ENCODE measurements at places on chromosomes 11 and 22.

DNA sequence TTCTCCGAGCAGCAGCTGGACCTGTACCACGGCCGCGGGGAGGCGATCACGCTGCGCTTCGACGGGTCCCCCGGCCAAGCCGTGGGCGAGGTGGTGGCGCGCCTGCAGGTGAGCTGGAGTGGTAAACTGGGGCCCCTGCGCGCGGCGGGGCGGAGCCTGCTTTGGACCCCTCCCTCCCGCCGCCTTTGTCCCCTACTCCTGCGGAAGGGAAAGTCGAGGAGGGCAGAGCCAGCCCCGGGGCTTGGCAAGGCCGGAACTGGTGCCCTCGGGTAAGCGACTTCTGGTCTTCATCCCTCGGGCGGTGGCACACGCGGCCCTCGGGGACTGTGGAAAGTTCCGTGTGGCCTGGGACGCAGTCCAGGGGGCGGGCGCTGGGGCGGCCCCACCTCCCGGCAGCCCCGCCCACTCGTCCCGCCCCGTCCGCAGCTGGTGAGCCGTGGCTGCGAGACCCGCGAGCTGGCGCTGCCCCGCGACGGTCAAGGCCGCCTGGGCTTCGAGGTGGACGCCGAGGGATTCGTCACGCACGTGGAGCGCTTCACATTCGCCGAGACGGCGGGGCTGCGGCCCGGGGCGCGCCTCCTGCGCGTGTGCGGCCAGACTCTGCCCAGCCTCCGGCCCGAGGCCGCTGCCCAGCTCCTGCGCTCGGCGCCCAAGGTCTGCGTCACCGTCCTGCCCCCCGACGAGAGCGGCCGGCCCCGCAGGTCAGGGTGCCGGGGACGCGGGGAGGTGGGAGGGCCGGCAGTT is 9.2 kb downstream of the SIPA1 start:
- DNase-seq = peak; percentile 38

DNA sequence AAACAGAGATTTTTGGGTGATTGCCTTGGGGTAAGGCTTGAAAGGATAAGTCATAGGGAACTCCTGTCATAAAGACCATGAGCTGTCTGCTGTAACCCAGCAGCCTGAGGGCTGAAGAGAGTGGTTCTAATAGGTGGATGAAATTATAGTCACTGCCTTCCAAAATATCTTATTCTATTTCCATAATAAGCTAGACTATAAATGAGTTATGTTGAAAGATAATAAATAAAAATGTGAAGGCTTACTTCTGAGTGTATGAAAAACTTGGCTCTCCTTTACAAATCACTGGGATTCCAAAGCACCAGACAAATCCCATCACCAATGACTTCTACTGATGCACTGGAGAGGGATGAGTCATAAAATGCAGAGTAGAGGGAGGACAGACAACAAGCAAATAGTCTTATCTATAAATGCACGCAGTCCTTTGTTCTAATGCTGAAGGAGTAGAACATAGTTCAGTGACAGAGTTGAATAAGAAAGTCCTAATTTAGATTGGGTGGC is 775.0 kb upstream of the LRRC4C start:
- DNase-seq = no peak

GRCh38 chr22:49883294-49883640 is 29.6 kb downstream of the ZBED4 start:
- no peak for DNase-seq

DNA sequence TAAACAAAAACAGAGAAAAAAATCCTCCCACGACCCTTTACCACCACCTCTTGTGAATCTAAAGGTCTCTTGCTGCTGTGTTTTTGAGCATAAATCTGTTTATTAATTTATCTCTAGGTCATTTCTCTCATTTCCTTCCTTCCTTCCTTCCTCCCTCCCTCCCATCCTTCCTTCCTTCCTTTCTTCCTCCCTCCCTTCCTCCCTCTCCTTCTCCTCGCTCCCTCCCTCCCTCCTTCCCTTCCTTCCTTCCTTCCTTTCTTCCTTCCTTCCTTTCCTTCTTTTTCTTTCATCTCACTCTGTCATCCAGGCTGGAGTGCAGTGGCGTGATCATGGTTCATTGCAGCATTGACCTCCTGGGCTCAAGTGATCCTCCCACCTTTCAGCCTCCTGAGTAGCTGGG is 13.5 kb upstream of the APOBEC3A start:
- no peak for DNase-seq

DNA sequence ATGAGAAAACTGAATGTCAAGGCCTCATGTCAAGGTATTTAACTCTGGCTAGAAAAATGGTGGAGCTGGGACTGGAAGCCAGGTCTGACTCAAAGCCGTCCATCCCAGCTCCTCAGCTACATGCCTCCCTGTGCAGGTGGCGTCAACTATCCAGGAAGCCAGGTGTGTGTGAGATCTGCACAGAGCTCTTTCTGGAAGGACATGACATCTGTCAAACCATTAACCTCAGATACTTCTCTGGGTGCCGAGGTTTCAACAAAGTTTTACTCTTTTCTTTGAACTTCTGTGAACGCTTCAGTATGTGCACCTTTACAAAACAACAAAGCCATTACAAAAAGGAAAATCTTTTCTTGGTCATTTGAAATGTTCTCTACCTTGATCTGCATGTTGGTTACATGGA is 7.0 kb upstream of the CASTOR1 start:
- DNase-seq = no peak

DNA sequence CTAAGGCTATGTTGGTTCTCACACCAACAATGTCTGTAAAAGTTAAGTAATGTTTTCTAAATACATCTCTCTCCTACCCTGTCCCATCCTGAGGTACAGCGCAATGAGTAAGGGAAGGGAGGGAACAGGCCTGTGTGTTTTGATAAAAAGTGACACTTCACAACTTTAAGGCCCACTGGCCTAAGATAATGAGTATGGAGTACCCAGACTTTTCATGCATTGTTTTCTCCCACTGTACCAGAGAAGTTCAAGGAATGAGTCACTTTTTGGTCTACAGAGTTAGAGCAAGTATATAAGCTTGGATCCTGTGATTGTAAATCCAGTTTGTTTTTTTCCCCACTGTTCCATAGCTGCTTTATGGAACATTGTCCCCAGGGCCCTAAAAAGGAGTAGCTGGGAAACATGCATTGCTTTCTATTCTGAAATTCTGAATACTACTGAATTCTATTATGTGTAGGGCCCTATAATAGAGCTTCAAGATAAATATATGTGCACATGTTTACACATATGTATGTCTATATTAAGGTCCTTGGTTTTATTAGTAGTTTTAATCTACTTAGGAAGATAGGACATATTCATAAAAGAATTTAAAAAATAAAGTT is 29.8 kb downstream of the KCNE3 start:
- DNase-seq = peak; percentile 20

DNA sequence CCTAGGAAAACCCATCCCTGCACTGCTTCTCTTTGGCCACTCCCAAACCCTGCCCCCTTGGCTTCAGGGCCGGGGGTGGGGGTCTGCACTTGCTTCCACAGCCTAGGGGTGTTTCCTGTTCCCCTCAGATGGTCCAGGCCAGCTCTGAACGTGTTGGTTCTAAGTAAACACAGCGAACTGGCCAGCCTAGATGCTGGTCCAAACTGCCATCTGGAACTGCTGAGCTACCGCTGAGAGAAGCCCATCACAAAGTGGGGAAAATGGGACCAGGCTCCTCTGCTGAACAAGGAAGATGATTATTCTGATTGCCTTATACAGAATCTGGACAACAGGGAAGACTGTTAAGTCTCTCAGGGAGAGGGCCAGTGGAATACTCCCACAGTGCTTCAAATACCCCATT is 23.5 kb upstream of the YPEL1 start:
- DNase-seq = no peak

GRCh38 chr11:132408877-132409276 is 1038.5 kb downstream of the NTM start:
- DNase-seq = no peak

DNA sequence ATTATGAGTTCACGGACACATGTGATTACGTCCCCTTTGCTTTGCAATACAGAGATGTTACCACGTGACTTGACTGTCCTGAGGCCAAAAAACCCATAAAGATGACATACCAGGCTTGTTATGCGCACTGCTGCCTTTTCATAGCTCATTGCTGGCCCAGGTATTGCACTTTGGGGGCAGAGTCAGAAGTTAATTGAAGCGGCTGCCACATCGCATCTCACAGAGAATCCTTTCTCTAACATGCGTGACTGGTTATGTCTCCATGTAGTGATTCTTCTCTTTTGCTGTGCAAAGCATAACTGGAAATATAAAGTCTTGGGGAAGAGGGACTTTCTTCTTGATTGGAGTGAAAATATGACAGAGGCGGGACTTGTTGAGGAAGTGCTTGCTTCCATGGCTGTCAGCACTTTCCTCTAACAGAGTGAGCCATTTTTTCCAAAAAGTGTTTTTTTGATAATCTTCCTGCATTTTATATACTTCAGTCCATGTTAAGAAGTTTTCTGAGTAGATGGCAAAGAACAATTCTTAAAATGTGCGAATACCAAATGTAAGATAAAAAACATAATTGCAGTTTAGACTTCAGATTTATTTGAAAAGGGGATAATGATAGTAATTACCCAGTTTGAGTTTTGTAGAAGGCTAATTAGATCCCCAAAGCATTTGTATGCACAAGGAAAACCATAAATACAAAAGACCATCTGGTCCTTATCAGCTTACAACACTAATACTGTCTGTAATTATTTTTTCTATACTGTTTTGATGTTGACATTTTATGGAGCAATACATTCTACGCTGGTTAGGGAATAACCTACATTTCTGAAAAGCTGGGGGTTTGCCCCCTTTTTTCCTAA is 324.6 kb upstream of the MTNR1B start:
- DNase-seq = no peak

GRCh38 chr11:128755564-128755963 is 61.7 kb downstream of the FLI1 start:
- no peak for DNase-seq

- DNase-seq = no peak
Observed at GRCh38 chr11:124801636-124802312, 1.6 kb upstream of the MSANTD2 start.

DNA sequence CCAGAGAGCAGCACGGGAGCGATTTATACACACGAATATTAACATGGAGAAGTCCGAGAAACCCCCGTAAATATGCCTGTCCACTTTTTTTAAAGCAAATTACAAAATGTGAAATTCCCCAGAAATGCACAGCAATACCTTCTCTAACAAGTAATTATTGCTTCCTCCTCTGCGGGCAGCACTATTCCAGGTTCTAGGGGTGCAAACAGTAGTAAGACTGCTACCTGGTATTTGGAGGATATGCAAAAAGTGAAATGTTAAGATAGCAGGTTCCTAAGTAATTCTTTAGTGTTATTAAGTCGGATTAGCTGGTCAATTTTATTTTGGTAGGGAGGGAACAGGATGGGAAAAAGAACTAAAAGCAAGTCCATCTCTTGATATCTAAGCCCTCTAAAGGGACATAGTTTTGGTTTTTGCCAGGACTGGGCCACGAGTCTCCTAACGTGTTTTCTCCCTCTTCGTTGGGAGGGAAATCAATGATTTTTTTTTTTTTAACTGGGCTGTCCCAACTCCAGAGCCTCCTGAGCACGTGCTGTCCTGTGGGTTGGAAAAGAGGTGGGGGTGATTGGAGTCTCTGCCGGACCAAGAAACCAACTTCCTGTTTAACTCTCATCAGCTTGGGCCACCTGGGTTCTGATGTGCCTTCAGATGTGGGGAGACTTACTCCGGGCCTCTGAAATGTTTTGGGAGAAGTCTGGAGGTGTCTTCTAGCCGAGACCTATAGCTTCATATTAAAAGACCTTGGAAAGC is 1.7 kb upstream of the XBP1 start:
- DNase-seq = peak; percentile 23

- DNase-seq = no peak
Observed at GRCh38 chr11:6285019-6285418, 25.4 kb downstream of the CCKBR start.

DNA sequence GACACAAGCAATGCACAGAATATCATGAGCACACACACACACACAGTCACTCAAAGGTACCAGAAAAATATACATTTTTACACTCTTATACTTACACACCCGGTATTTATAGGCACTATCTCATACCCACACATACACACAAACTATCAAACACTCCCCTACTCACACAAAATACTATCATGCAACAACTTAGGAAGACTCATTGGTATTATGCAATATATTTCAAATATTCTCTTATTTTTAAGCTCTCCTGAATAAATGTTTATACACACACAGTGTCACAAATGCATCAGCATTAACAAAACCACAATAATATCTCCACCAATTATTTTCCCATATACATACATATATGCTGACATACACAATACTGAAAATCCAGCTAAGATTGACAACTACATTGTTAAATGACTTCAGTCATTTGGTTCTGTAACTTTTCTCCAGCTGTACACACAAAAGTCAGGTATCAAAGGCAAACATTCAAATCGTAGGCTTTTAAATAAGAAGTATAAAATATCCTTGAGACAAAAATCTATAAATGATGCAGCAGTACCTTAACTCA is 2.6 kb upstream of the OR51I1 start:
- DNase-seq = no peak

DNA sequence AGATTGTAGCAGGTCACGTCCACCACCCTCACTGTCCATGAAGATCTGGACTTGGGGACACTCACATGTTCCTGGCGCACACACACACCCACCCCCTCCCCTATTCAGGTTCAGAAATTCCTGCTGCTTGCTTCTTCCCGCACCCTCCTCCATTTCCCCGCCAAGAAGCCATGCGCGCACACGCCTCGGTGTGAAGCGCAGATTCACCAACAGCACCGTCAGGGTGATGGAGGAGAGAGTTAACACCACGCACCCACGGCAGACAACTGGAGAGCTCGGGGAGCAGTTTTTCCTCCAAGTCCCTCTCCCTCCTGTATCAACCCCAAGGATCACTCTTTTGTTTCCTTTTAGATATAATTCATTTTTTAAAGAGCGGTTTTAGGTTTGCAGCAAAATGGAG is 113.4 kb downstream of the BCR start:
- DNase-seq = no peak

DNA sequence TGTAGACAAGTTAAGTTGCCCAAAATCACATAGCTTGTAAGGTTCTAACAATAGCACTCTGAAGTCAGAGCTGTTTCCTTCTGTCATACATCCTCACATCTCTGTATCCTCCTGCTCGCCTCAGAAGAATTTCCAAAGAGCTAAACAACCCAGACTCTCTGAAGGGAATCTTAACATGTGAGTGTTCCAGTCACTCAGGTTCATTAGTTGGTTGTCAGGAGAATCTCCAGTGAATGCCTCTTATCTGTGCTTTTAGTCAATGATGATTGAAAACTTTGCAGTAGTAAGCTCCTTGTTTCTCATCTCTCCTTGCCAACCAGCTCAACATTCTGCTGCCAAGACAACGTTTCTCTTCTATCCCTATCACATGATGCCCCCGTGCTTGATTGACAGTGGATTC is 195.5 kb downstream of the C11orf91 start:
- DNase-seq = no peak

DNA sequence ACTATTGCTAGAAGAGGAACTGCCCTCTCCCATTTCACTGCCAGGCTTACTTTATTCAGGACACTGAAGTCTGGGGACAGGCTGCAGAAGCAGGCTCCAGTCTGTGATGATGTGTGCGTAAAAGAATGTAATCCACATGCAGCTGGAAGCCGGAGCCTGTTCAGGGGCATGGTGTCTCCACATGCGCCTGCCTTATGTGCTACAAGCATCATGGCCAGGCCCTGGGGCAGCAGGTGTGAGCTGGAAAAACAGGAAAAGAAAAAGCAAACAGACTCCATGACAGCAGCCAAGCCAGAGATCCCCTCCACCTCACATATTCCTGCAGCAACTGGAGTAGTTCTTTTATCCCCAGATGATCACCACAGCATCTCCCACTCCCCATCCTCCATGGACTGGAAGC is 33.4 kb downstream of the ARFGAP2 start:
- DNase-seq = peak; percentile 32
